ENCODE measurements at places on chromosomes 6 and 20. TPM values are rescaled to one million over a fixed set of nuclear protein-coding genes. Genes with fewer than 3 reads are reported as not detected.

The SYCP2L gene
- 0.33 TPM for total RNA-seq

The SLC17A3 gene
- total RNA-seq, result not detected

The KHDC3L gene
- total RNA-seq, result not detected

The PGBD1 gene
- total RNA-seq, result 2.4 TPM

The STMND1 gene
- total RNA-seq, result not detected

The SSTR4 gene
- not detected for total RNA-seq

The ABHD16B gene
- total RNA-seq, result not detected

The FOXQ1 gene
- total RNA-seq, result not detected

The MEI4 gene
- total RNA-seq, result 0.52 TPM

The ZC2HC1B gene
- not detected for total RNA-seq

The DAAM2 gene
- total RNA-seq, result 19.1 TPM

DNA sequence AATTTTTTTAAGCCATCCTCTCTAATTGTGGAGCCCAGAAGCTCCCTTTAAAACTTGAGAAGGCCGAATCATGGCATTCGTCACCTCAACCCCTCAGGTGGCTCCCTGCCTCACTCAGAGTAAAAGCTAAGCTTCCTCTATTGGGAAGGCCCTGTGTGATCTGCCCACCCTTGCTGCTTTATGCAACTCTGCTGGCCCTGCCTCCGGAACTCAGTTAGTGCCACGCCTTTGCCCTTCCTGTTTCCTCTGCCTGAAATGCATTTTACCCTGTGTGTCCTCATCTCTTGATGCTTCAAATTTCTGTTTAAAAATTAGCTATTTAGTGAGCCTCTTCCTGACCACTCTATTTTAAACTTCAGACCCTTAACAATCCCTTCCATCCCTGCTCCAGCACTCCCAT is 5.7 kb downstream of the PACRG start:
- no peaks in the 10 kb centered on the region for H3K36me3 ChIP-seq
- no peak for DNase-seq
- H3K27me3 ChIP-seq, result no peaks in the 10 kb centered on the region
- H3K4me1 ChIP-seq, result peaks cover 5% of the 10 kb centered on the region

GRCh38 chr6:167049275-167049674 is 50.1 kb downstream of the CEP43 start:
- H3K4me1 ChIP-seq, result peaks cover 7% of the 10 kb centered on the region
- H3K36me3 ChIP-seq, result no peaks in the 10 kb centered on the region
- no peak overlapping the region for H3K27ac ChIP-seq
- no peak for DNase-seq
- H3K27me3 ChIP-seq, result no peaks in the 10 kb centered on the region

- no peak for DNase-seq
- H3K4me3 ChIP-seq, result no peak overlapping the region
- peaks cover 4% of the 10 kb centered on the region for H3K27me3 ChIP-seq
- H3K36me3 ChIP-seq, result no peaks in the 10 kb centered on the region
Measured at GRCh38 chr6:19438566-19439353, 398.4 kb upstream of the ID4 start.

DNA sequence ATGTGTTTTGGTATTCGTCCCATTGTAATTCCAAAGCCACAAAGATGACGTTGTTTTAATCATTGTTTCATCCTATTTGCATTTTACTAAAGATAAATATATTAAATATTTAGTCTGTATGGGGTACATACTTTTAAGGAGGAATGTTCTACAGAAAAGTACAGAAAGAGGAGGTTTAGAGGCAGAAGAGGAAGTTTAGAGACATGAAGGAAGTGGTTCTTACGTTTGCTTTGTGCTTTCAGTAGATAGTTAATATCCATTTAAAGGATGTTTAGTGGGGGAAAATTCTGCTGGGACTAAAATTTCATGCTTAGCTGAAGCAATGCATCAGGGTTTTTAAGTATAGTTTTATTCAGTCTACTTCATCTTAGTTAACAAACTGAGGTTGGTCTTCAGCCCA is 116.6 kb downstream of the CRYBG1 start:
- peaks cover 41% of the 10 kb centered on the region for H3K27me3 ChIP-seq
- H3K4me3 ChIP-seq, result no peak overlapping the region
- DNase-seq, result no peak
- no peaks in the 10 kb centered on the region for H3K4me1 ChIP-seq

DNA sequence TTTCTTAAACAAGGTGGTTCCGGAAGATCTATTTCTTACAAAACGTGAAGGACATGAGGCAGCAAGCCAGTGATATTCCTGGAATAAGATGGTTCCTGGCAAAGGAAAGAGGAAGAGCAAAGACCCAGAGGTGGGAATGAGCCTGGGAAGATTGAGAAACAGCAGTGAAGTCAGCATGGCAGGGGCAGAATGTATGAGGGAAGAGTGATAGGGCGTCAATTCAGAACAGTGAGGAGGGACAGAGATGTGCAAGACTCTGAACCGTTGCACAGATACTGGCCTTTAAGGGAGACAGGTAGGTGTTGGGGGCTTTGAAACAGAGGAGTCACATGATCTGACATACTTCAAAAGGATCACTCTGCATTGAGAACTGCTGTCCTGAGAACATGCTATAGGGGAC is 338.3 kb downstream of the CBLN4 start:
- H3K27ac ChIP-seq, result no peak overlapping the region
- no peaks in the 10 kb centered on the region for H3K36me3 ChIP-seq
- DNase-seq, result no peak
- H3K4me1 ChIP-seq, result no peaks in the 10 kb centered on the region

DNA sequence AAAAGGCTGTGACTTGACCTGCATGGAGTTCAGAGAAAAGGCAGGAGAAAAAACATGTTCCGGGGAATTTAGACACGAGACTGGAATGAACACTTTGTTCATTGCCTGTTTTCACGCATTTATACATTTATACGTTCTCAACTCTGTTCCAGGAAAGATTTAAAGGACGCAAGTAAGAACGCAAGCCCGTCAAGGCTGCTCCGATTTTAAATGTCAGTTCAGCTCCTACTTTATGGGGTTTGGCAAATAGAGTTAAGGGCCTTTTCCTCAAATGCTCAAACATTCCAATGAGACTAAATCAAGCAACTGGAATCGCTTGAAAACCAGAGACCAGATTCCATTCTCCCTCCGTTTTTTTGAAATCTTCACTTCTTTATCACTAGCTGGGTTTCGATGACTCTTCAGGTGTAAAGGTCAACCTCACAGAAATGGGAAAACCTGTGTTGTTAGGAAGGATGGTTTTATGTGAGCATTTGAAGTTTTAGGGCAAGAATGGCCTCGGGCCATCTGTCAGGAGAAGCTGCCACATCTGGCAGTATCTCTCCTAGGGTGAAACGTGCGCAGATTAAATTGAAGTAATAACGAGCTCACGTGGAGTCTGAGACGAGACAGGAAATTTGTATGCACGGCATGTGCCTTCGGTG is 24.9 kb downstream of the TTLL2 start:
- peak overlapping the region; percentile 75 for H3K27ac ChIP-seq
- peaks cover 61% of the 10 kb centered on the region for H3K27me3 ChIP-seq
- H3K36me3 ChIP-seq, result no peaks in the 10 kb centered on the region
- H3K4me3 ChIP-seq, result no peak overlapping the region
- peaks cover 22% of the 10 kb centered on the region for H3K4me1 ChIP-seq
- DNase-seq, result no peak

DNA sequence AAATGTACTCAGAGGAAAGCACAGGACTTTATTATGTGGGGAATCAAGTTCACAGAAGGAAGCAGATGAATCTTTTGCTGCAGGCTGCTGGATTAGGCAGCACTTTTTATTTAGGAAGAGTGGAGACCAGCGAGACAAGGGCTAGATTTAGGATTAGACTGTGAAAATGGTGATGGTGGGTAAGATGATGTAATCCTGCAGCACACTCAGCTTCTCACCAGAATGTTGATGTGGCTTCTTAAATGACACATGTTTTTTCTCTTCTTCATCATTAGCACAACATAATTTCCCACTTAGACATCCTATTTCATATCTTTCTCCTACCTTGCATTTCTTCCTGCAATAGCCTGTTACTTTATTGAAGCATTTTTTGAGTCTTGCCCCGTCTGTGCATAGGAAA is 1.8 kb downstream of the DEFB128 start:
- H3K4me3 ChIP-seq, result no peak overlapping the region
- no peaks in the 10 kb centered on the region for H3K4me1 ChIP-seq
- peaks cover 20% of the 10 kb centered on the region for H3K27me3 ChIP-seq
- H3K27ac ChIP-seq, result no peak overlapping the region
- H3K36me3 ChIP-seq, result no peaks in the 10 kb centered on the region

DNA sequence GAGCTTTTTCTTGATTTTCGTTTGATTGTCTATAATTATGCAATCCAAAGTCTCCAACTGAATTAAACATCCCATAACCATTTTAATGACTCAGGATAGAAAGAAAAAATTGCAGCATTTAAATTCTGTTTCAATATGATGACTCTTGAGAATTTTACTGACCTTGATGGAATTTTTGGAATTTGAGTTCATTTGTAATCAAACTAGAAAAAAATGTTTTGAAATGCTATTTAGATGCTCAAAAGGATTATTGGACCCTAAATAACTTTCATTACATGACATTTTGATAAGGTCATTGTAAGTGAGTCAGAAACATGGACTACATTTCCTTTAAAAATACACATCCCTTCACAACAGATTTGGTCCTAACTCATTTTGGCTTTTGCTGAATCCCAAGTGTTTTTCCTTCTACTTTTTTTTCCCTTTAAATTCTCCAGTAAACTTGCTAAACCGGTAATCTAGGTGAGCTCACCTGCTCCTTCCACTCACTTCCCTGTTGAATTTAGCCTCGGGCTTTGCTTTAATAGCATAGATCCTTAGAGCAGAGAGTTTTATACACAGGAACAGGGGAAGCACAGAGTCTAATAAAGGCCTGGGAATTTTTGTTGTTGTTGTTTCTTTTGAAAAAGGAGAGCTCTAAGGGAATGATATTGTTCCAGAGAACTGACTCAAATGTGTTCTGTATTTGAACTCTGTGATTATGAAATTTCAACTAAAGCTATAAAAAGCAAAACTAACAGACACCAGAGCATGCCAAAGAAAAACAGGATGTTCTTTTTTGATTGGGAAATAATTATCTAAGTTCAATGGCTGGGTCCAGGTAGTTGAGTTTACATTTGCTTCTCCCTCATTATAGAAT is 1088.2 kb upstream of the CITED2 start:
- H3K27ac ChIP-seq, result peak overlapping the region; percentile 85
- H3K27me3 ChIP-seq, result no peaks in the 10 kb centered on the region
- H3K36me3 ChIP-seq, result no peaks in the 10 kb centered on the region
- no peak for DNase-seq
- no peak overlapping the region for H3K4me3 ChIP-seq
- peaks cover 17% of the 10 kb centered on the region for H3K4me1 ChIP-seq

DNA sequence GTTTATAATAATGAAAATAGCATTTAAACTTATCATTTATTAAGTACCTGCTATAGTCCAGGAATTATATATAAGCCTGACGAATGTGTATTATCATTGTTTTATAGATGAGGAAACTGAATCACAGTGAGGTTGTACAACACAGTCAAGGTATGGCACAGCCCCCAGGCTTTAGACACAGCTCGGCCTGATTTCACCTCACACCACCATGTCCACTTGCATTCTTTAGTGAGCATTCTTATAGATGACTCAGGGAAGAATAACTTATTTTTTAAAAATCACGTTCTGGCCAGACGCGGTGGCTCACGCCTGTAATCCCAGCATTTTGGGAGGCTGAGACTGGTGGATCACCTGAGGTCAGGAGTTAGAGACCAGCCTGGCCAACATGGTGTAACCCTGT is 289.0 kb downstream of the SYNE1 start:
- H3K4me3 ChIP-seq, result no peak overlapping the region
- peaks cover 51% of the 10 kb centered on the region for H3K4me1 ChIP-seq
- H3K27me3 ChIP-seq, result no peaks in the 10 kb centered on the region
- H3K27ac ChIP-seq, result no peak overlapping the region
- H3K36me3 ChIP-seq, result peaks cover 96% of the 10 kb centered on the region

DNA sequence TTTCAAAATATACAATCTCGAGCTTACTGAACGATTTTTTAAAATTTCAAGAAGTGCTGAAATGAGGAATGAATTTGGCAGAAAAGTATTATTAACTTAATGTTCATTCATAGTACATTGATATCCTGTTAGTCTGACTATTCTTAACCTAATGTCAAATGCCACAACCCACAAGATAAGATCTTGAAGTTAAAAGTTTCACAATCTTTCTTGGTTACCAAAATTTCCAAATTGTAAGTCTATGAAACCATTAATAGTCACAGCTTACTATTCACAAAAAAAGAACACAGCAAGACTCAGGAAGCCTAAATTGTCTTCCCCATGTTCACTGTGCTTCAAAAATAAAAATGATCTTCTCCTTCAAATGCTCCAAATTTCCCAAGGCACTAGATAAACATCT is 71.3 kb downstream of the HACE1 start:
- peaks cover 14% of the 10 kb centered on the region for H3K36me3 ChIP-seq
- peaks cover 10% of the 10 kb centered on the region for H3K4me1 ChIP-seq
- no peaks in the 10 kb centered on the region for H3K27me3 ChIP-seq
- DNase-seq, result no peak
- H3K4me3 ChIP-seq, result no peak overlapping the region

DNA sequence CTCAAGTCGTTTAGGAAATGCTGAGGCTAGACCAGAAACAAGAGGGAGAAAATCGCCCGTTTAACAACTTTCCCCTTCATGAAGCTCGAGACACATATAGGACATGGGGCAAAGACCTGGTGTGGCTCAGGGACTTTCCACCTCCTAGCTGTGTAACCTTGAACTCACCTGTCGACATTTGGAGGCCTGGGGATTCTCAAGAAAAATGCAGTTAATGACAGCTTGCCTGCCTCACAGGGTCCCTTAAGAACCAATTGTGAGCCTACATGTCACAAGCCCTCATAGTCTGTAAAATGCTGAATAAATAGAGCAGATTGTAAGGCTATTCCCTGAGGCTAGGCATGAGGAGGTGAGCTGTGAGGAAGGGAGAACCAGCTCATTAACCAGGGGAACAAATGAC is 35.1 kb downstream of the MGME1 start:
- H3K27me3 ChIP-seq, result no peaks in the 10 kb centered on the region
- H3K4me1 ChIP-seq, result peaks cover 6% of the 10 kb centered on the region
- H3K36me3 ChIP-seq, result no peaks in the 10 kb centered on the region
- H3K4me3 ChIP-seq, result no peak overlapping the region
- DNase-seq, result no peak
